Activated naive CD4-positive, alpha-beta T cell treated with Interleukin-2 at 50 U/mL for 16 hours (primary cell): ENCODE measurements at places on chromosomes 6 and 20.

- no peak for DNase-seq
Observed at GRCh38 chr6:128494440-128494839, 26.0 kb downstream of the PTPRK start.

DNA sequence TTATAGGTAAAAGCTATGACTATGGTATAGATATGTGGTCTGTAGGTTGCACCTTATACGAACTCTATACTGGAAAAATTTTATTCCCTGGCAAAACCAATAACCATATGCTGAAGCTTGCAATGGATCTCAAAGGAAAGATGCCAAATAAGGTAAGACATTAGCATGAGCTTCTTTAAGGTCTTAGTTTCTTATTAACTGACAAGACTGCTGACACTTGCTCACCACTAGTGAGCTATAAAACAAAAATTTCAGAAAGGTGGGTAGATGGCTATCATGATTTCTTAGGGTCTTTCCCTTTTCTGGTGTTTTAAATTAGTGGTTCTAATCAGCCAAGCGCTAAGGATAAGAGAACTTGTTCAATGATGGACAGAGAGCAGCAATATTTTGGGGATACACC lies 21.9 kb downstream of the FAM217A start:
- no peak for DNase-seq

DNA sequence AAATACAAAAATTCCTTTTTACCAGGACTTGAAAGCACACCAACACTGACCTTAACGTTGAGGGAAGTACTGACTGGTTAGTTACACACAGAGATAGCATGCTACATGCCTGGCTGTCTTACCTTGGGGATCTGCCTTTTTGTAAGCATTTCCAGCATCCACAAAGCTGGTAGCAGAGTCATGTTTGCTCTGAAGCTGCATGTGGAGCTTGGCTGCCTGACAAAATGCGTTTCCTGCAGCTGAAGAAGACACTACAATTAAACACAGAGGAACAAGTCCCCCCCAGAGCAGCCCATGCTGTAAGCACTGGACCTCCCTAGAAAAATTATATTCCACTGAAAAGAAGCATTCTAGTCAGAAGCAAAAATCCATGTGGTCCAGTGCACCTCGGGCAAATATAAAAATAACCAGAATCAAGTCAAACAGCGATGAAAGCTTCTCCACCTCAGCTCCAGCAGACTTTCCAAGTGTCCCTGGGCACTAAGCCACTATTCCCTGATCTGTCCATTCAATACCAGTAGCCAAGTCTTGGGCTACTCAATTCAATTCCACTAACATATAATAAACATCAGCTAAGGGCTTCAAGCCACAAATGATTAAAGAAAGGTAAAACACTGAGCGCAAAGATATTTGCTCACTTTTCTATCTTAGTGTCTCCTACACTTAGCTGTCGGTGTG lies 24.2 kb downstream of the NAPB start:
- DNase-seq = no peak

DNA sequence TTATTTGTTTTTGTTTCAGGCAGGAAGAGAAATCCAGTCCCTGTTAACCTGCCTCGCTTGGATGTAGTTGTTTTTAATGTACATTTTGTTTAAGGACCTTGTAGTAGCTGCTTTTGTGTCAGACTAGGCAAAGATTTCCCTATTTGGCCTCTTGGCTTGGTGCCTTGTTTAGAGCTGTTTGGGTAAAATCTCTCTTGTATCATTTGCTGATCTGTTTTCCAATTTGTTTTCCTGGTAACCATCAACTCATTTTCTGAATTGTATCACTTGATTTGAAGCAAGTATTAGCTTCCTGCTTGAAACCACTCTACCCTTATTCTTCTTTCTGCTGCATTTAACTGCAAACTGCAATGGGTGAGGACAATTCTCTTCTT lies 160.7 kb downstream of the ZFAND3 start:
- DNase-seq = no peak

DNA sequence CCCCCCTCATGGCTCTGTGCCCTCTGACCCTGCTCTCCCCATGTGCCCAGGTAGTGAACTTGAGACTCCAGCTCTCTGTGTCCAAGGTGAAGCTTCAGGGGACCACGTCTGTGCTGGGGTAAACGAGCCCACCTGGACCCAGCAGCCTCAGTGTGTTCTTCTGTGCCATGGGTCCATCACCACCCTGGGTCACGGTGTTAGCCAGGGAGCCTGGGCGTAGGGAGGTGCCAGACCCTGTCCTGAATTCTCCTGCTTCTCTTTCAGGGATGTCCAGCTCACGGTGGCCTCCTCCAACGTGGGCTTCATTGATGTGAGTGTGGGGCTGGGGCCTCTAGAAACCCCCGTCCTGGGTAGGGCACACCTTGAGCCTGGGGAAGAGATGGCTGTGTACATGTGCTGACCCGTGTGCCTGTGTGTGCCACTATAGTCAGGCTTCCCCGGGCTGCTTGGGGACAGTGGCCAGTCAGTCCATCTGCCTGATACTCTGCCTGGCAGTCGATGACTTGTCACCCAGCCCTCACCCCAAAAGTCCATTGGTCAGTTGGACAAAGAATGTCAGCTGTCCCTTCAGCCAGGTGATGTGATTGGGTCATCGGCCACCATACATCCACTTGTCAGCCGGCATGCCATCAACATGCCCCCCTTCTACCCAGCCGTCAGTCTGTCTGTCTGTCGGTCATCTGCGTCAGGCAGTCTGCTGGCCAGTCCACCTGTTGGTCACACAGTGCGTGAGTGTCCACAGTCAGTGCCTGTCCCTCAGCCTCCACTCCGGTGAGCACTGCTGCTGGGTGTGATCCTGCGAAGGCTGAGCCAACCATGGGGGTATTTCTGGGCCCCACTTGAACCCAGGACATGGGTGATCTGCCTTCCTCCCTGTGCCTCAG lies 10.9 kb upstream of the BPIFB6 start:
- DNase-seq = no peak

DNA sequence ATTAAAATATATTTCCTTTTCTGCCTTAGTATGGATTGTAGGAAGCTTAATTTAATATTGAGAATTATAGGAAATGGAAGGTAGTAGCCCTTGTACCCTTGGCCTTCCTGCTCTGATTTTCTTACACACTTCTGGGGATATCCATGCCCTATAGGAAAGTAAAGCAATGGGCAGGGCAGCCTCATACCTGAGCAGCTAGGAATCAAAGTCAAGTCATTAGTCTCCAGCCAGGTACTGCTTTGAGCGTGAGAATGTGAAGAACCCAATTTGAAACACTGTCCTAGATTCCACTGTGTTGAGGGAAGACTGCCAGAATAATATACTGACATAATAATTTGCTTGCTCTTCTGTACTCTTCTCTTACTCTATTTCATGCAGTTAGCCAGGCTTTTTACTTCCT lies 51.0 kb upstream of the L3MBTL3 start:
- DNase-seq = no peak

DNA sequence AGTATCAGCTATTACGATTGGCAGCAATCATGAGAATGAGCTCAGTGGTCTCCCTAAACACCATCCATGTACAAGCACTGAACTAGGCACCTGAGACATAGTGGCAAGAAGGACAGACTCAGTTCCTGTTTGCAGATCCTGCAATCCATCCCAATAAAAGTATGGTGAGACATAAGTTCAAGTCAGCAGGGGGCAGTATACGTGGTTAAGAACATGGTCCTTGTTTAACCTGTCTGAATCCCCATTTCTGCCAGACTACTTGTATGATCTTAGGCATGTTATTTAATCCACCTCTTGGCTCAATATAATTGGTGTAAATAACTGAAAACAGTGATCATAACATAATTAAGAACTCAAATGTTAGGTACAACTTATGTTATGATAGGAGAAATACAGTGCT lies 33.2 kb upstream of the PNISR start:
- no peak for DNase-seq

GRCh38 chr6:110342759-110343158 lies 15.4 kb downstream of the METTL24 start:
- DNase-seq = no peak

- DNase-seq = no peak
Observed at GRCh38 chr6:13012296-13012695, 295.7 kb downstream of the PHACTR1 start.

DNA sequence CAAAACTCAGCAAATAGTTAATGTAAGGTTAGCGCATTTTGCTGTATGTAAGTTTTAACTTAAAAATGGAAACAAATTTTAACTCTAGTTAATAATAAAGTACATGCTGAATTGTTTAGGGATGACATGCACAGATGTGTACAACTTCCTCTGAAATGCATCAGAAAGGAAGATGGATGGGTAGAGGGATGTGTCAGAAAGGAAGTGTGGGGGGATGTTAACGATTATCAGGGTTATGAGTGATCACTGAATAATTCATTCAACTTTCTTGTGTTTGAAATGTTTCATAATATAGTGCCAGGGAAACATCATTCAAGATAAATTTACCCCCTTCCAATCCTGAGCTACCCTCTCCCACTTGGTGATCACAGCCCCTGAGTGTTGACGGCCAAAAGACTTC lies 87.6 kb downstream of the FOXA2 start:
- no peak for DNase-seq

GRCh38 chr6:116387374-116387773 lies 16.6 kb downstream of the DSE start:
- DNase-seq = no peak
